ENCODE measurements at places on chromosomes 5 and 9.

GRCh38 chr5:82265047-82265446 is 13.1 kb downstream of the RPS23 start:
- DNase-seq: no peak

GRCh38 chr5:142720641-142721271 is 34.9 kb upstream of the FGF1 start:
- no peak for DNase-seq

DNA sequence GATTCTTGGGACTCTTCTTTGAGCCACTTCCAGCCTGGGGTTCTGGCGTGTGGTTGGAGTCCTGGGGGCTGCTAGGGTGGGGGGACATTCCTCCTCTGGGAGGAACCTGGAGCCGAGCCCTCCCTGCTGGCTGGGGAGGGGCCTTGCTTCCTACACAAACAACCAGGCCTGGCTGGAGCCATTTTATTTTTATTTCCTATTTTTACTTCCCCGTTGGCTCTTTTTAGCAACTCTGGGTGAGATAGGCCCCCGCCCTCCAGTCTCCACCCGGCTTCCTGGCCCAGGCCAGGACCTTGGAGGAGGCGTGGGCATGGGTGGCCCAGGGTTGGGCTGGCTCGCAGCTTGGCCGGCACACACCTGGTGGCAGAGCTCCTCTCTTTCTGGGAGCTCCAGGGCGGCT is 15.1 kb downstream of the RXRA start:
- DNase-seq: no peak

DNA sequence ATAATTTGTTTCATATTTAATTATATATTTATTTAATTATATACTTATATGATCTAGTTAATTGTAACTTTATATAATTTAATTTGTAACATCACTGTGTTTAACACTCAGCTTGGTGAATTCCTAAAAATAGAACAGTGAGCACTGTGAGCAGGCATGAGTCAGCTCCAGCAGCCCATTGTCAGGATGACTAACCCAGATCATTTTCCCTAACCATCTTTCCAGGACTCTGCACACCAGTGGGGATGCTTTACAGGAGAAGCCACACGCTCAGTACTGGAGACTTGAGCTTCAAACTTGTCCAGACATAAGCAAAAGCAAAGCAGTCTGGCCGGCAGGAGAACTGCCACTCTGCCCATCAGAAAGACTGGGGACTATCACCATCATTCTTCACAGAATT is 446.2 kb upstream of the TRPC7 start:
- DNase-seq: no peak

GRCh38 chr9:35869621-35870216 is 482 bp downstream of the OR13J1 start:
- no peak for DNase-seq

GRCh38 chr5:123116757-123117156 is 27.7 kb downstream of the PRDM6 start:
- DNase-seq: no peak

DNA sequence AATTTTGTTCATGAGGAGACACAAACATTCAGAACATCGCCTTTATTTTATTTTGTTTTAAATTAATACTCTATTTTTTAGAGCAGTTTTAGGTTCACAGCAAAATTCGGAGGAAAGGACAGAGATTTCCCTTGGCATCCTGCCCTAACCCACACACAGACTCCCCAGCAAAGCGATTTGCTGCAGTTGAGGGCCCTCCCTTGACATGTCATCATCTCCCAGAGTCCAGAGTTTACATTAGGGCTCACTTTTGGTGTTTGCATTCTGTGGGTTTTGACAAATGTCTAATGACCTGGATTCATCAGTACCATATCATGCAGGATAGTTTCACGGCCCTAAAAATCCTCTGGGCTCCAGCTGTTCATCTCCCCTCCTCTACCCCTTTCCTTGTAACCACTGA is 33.6 kb upstream of the COL5A1 start:
- no peak for DNase-seq

DNA sequence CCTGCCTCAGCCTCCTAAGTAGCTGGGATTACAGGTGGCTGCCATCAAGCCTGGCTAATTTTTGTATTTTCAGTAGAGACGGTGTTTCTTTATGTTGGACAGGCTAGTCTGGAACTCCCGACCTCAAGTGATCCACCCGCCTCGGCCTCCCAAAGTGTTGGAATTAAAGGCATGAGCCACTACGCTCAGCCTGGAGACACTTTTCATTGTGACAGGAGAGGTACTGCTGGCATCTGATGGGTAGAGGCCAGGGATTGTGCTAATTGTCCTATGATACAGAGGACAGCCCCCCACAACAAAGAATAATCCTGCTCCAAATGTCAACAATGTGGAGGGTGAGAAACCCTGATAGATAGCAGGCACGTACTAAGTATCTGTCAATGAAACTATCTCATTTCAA is 91.3 kb upstream of the SLC25A48 start:
- no peak for DNase-seq

DNA sequence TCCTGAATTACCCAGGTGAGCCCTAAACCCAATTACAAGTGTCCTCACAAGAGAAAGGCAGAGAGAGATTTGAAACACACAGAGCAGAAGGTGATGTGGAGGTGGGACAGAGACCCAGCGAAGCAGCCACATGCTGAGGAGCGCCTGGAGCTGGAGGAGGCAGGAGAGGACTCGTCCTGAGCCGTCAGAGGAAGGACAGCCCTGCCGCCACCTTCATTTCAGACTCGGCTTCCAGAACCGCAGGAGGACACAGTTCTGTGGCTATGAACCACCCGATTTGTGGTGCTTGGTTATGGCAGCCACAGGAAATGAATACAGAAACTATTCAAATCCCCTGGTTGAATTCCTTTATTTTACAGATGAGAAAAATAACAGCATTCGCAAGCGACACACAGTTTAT is 16.4 kb upstream of the FBP1 start:
- no peak for DNase-seq

- DNase-seq: peak; percentile 41
Observed at GRCh38 chr9:101705135-101705661, 33.2 kb downstream of the GRIN3A start.

DNA sequence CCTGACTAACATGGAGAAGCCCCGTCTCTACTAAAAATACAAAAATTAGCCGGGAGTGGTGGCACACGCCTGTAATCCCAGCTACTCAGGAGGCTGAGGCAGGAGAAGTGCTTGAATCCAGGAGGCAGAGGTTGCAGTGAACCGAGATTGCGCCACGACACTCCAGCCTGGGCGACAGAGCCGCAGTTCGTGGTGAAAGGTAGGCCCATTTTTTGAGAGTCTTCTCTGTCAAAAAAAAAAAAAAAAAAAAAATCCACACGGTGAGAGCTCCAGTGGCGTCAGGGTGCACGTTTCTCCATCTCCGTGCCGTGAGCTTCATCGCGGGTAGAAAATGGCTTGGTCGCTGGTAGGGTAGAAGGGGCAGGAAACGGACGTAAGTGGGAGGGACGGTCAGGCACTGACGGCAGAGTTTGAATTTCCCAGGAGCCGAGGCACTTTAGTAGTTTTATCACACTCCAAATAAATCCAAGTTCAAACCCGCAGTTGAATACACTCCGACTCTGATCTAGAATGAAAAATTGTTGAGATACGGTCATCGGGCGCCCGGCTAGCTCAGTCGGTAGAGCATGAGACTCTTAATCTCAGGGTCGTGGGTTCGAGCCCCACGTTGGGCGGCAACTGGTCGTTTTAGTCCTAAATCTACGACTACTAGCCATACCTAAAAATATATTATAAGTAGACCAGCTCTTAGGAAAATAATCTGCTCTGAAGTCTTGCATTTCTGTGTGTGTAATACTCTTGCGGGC is 2.4 kb upstream of the TRIM7 start:
- DNase-seq: peak; percentile 98

GRCh38 chr5:132012371-132013005 is 1.0 kb upstream of the ACSL6 start:
- DNase-seq: peak; percentile 48

- no peak for DNase-seq
Observed at GRCh38 chr5:126971455-126972031, 58.8 kb downstream of the MARCHF3 start.

- DNase-seq: no peak
Observed at GRCh38 chr5:115758356-115758755, 58.1 kb downstream of the CDO1 start.

DNA sequence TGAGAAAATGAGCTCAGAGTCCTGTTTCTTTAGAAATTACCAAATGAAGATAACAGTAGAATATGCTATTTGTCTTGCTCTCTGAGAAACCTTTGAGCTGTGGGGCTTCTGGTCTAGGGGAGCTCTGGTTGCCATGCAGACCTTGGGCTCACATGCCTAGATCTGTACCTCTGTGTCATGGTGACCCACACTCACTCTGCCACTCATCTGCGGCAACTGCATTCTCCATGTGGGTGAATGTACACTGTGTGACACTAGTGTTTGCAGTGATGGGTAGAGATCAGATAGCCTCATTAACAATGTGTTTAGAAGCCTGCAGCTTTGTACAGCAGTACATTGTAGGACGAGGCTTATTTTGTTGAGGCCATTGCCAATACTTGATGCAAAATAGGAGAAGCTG is 521.2 kb downstream of the CHSY3 start:
- no peak for DNase-seq

GRCh38 chr9:88161144-88161543 is 22.9 kb upstream of the SPATA31C2 start:
- no peak for DNase-seq

GRCh38 chr5:179727106-179727505 is 5.5 kb upstream of the MAML1 start:
- DNase-seq: no peak

- DNase-seq: no peak
Observed at GRCh38 chr5:10420932-10421331, 20.7 kb upstream of the ROPN1L start.

GRCh38 chr5:170651604-170652277 is 131.8 kb upstream of the GABRP start:
- no peak for DNase-seq

DNA sequence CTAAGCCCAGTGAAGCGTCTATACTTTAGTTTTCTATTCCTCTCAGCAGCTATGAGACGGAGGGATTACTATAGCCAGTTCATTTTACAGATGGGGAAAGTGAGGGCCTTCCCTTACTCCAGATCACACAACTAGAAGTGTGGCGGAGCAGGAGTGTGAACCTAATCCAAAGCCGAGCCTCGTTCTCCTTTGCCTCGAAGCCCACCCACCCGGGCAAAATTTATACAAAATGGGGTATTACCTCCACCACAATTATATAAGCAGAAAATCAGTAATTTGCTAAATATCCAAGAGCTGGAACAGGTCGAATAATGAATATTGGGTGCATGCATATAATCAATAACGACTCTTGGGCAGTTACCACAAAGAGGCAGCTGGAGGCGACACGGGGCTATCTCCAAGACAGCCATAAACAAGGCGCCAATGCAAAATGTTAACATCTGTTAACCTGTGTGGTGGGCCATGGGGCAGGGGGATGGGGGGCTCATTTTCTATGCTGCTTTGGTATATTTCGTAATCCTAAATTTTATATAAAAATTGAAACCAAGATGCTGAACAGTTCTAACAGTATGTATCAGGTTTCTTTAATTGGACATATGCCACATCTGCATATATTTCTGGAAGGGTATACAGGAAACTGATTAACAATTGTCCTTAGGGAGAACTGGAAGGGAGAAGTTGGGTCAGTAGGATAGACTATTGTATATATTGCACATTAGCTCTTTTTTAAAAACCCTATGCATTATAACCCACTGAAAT is 1.2 kb upstream of the RNF44 start:
- DNase-seq: no peak

Measured in stimulated activated CD8-positive, alpha-beta memory T cell treated with anti-CD3 and anti-CD28 coated beads, Interleukin-4, amount 100 ng/mL, for 48 hours (primary cell).